ENCODE measurements at places on chromosomes 7 and 10.

DNA sequence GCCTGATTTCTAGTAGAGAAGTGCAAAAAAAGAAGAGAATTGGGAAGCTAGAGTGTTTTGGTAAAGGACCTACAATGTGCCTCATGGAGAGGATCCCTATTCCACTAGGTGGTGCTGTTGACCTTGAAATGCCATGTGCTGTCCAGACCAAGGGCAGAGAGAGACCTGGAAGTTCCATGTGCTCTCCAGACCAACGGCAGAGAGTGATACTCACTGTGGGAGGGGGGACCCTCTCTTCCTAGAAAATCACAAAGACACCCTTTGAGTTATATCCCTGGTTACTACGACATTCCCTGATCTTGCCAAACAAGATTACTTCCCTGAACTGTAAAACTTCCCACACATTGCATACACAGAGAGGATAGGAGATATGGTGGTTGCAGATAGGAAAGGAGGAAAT is 212.7 kb upstream of the ZNF804B start:
- no peak for DNase-seq

- peak; percentile 15 for DNase-seq
These were observed at the start of gene ANKRD2 for GRCh38 chr10:97572214-97572989. Gene ANKRD2 (plus strand): TSS chr10:97572779. CDS start chr10:97572789, 10 bp downstream.

DNA sequence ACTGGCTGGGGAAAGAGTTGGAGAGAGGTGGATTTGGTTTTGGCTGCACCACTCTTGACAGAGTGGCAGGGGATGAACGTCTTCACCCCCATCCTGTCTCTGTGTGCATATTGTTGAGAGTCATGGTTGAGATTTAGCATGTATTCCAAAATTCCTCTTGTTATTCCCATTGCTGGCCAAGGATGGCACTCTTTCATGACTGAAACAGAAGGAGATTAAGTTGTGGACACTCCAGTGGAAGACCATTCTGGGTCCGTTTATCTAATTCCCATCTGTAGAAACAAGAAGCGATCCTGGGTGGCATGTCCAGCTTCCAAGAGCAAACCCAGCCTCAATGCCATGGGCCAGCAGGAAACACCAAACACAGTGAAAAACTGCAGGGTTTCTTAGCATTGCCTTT is 469.0 kb upstream of the IGFBP3 start:
- DNase-seq, result no peak

DNA sequence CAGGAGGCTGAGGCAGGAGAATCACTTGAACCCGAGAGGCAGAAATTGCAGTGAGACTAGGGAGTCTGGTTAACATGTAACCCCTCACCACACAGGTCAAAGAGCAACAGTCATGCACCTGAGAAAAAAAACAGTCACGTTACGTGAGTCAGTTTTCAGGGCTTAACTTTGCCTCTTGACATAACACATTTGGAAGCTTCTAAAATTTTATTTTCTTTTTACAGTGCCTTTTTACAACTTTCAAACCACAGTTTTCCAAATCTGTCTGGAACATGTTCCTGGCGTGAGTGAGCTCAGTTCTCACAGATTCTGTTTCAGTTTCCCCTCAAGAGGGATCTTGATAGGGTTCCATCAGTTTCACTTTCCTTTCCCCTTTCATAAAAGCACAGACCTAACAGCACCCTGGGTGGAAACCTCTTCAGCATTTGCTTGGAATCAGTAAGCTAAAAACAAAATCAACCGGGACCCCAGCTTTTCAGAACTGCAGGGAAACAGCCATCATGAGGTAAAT is 4.4 kb downstream of the IFIT3 start:
- DNase-seq, result peak; percentile 23

DNA sequence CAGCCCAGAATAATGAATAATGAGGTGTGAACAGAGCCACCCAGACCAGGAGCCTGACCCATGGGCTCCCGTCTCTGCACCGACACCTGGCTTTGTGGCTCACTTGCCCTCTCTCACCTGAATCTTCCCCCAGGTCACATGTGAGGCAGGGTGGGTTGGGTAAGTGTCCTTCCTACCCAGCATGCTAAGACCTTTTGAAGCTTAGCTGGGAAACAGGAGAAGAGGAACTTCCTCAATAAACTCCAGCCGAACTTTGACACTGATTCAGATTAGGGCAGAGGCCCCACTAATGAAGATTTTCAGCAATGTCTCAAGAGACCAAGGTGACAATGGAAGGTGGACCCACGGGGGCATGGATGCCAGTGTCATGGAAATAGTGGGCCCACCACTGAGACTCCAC is 46.6 kb upstream of the AQP1 start:
- no peak for DNase-seq

GRCh38 chr10:91589015-91589657 is 43.7 kb downstream of the PPP1R3C start:
- DNase-seq, result no peak

DNA sequence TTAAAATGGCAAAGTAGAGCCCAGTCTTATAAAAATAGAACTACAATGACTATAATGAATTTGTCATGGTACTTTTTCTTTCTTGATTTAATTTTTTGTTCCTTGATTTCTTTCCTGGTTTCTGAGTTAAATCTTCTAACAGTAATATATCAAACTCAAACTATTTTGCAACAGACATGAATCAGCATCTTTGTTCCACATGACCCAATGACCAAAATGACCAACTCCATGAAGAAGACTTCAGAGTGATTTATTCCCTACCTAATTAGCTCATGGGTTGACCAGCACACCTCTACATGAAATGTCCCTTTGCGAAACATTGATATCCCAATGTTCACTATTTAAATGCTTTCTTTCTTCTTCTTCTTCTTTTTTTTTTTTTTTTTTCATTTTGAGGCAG is 30.9 kb downstream of the NMT2 start:
- DNase-seq, result no peak

GRCh38 chr7:18408868-18409267 is 86.7 kb upstream of the HDAC9 start:
- no peak for DNase-seq

- no peak for DNase-seq
These were observed 104.0 kb downstream of the TPK1 start for GRCh38 chr7:144731661-144732351.

DNA sequence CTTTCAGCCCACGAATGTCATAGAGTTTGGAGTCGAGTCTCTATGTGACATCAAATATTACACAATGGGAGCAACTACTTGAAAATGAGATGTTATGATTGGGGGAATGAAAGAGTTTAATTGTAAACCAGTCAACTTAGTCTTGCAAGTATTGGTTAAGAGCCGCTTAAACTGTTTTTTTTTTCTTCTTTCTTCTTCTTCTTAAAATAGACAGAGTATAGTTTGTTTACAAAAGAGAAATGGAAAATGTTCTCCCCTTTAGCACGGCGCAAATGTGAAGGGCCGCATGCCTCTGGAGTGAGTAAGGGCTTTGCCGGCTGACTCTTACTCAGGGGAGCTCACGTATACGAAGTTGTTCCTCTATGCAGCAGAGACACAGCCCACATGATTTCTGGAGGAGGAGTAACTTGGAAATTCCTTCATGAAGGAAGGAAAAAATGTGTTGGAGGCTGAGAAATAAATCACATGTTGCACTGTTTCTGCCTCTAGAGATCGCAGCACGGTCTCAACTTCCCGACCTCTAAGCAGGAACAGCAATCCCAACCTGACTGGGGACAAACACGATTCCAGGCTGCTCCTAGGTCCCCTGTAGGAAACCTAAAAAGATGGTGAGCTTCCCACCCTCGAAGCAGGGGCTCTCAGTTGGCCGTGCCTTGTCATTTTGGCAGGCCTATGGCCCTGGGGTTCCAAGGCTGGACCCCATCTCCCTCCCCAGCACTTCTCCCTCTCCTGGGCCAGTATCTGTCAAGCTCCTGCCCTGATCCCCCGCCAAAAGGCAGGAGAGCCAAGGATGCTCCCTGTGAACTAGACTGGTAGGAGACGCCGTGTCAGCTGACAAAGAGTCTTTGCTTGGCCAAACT is 44.8 kb downstream of the MYOF start:
- no peak for DNase-seq

GRCh38 chr7:30028749-30029635 is 780 bp downstream of the PLEKHA8 start:
- DNase-seq, result no peak

- no peak for DNase-seq
These were observed 23.3 kb upstream of the PARD3 start for GRCh38 chr10:34838366-34838900.

GRCh38 chr7:81407094-81407493 is 362.8 kb downstream of the HGF start:
- no peak for DNase-seq

DNA sequence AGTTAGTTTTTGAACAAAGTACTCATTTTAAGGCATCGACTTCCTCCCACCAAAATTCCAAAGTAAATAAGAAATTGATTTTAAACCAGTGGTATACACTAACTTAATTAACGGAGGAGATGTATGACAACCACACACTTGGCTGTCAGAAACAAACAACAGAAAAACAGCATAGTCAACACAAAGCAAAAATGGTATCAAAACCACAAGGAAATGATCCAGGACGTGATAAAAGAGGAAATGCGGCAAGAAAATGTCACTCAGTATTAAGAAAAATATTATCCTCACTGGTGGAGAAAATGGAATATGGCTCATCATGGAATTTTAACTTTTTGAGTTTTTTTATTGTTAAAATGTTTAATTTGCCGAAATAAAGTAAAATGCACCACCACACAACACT is 17.5 kb downstream of the KIAA1549 start:
- DNase-seq, result no peak

DNA sequence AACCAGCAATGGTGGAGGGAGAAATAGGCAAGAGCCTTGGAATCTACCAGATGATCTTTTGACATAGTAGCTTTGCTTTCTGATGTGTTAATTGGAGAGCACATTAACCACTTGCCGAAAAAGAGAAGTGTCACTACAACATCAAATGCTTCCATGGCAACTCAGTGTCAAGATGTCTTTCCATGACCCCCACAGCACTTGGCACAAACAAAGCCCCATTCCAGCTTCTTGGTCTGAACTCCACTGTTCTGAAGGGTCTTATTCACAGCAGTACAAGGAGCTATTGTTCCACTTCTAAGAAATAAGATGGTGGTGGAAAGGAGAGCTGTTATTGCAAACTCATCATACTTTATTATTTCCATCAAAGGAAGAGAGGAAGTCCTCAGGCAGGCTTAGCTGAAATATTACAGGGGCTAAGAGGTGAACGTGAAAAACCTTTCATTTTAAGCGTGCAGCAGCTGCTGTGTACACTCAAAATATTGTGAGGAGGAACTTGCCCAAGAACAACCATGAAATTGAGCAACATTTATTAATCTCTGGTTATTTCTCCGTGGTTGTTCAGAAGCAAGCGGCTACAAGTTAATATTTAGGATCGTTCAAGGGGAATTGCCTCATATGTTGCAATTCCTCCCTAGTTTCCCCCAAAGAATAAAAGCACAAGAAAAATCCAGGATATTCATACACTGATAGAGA is 354.8 kb upstream of the CELF2 start:
- no peak for DNase-seq

GRCh38 chr7:30468791-30469190 is 9.8 kb downstream of the NOD1 start:
- no peak for DNase-seq

DNA sequence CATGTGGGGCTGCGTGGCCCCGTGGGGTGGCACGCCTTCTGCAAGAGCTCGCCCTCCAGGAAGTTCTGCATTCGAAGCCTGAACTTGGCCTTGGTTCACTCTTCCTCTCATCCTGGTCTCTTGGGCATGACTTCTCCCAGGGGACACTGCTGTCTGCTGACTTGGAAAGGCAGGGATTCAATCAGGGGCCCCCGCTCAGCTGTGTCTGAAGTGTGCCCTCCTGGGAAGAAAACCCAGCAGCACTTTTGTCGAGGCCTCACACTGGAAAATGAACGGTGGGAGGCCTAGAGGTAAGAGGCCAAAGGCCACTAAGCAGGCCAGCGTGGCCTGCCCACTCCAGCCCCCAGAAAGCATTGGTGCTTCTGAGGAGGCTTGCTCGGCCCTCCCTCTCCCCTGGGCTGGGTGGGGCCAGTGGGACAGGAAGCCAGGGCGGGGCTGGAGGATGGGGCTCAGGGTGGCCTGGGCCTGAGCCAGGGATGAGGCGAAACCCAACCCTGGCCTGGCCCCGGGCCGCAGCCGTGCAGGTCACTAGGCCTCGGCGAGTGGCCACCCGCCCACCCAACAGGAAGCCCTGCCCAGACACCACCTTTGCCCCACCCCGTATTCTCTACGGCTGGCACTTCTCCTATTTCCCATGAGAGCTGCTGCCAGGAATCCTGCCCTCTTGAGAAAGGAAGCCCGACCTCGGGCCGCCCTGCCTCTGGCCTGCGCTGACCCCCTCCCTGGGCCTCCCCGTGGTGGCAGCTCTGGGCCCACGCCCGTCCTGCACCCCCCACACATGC is 81.1 kb downstream of the ZMIZ1 start:
- DNase-seq, result no peak

GRCh38 chr10:16674147-16674703 is 143.0 kb downstream of the RSU1 start:
- no peak for DNase-seq

GRCh38 chr7:116284390-116284789 is 74.1 kb downstream of the TES start:
- DNase-seq, result no peak

GRCh38 chr10:12769323-12770044 is 232.0 kb downstream of the CCDC3 start:
- no peak for DNase-seq

- no peak for DNase-seq
These were observed 128.0 kb downstream of the MAD1L1 start for GRCh38 chr7:2104716-2105115.

- DNase-seq, result no peak
These were observed 21.0 kb downstream of the ACTA2 start for GRCh38 chr10:88931548-88931947.

GRCh38 chr10:120328647-120329046 is 128.4 kb upstream of the PLPP4 start:
- no peak for DNase-seq

DNA sequence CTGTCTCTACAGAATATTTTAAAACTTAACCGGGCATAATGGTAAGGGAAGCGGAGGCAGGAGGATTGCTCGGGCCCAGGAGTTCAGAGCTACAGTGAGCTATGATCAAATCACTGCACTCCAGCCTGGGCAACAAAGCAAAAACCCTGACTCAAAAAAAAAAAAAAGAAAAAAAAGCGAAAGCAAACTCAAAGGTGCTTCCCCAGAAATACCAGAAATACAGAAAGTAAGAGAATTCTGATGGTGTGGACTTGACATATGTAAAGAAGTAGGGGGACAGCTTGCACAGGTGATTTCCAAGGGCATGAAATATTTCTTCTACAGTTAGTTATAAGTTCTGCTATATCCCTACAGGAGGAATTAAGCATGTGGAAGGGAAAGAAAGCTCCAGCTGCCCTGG is 69.7 kb upstream of the APBB1IP start:
- DNase-seq, result no peak

- DNase-seq, result no peak
These were observed 69.7 kb upstream of the FZD8 start for GRCh38 chr10:35711615-35712411.

- no peak for DNase-seq
These were observed 8.5 kb downstream of the NT5C2 start for GRCh38 chr10:103184615-103185014.
